ENCODE measurements at places on chromosomes 11 and 22. TPM values are rescaled to one million over a fixed set of nuclear protein-coding genes. Genes with fewer than 3 reads are reported as not detected.

KCTD14 gene
- 4.1 TPM for total RNA-seq

GRM5 gene
- not detected for total RNA-seq

MS4A15 gene
- total RNA-seq, result not detected

A4GALT gene
- 1.0 TPM for total RNA-seq

GRAP2 gene
- total RNA-seq, result 0.55 TPM

C11orf52 gene
- total RNA-seq, result 11.8 TPM

PNPLA5 gene
- not detected for total RNA-seq

RAC2 gene
- 4.5 TPM for total RNA-seq

HORMAD2 gene
- 1.5 TPM for total RNA-seq

TMEM218 gene
- total RNA-seq, result 9.3 TPM

WDR74 gene
- 20.5 TPM for total RNA-seq

CAPN1 gene
- 81.0 TPM for total RNA-seq

GSTT2B gene
- 2.9 TPM for total RNA-seq

KCNJ1 gene
- not detected for total RNA-seq

MUC2 gene
- total RNA-seq, result 0.38 TPM

FLRT1 gene
- total RNA-seq, result not detected

FAU gene
- 430 TPM for total RNA-seq

AGBL2 gene
- 2.7 TPM for total RNA-seq

PDE3B gene
- total RNA-seq, result 41.1 TPM

TMEM191B gene
- 0.65 TPM for total RNA-seq

SSTR3 gene
- not detected for total RNA-seq

FAM180B gene
- total RNA-seq, result not detected

MOGAT2 gene
- total RNA-seq, result 172 TPM

OR8A1 gene
- total RNA-seq, result not detected

UQCC3 gene
- 4.9 TPM for total RNA-seq

SPI1 gene
- total RNA-seq, result 10.9 TPM

HYLS1 gene
- total RNA-seq, result 2.9 TPM

FOLR2 gene
- 5.8 TPM for total RNA-seq

NPAS4 gene
- not detected for total RNA-seq

DRD2 gene
- total RNA-seq, result not detected

KCNK4 gene
- total RNA-seq, result not detected

SYT13 gene
- 0.50 TPM for total RNA-seq

P2RY6 gene
- 0.25 TPM for total RNA-seq

INPP5J gene
- total RNA-seq, result 0.25 TPM

OR51E2 gene
- not detected for total RNA-seq

TIGD3 gene
- total RNA-seq, result 0.43 TPM

PRAME gene
- 1.2 TPM for total RNA-seq

TUB gene
- 1.2 TPM for total RNA-seq

OR52E8 gene
- not detected for total RNA-seq

INSC gene
- 0.20 TPM for total RNA-seq

C22orf39 gene
- total RNA-seq, result 12.0 TPM

C11orf86 gene
- total RNA-seq, result not detected

LIF gene
- total RNA-seq, result 0.38 TPM

HIPK3 gene
- 34.9 TPM for total RNA-seq

DKK3 gene
- total RNA-seq, result 5.5 TPM

FOLR3 gene
- total RNA-seq, result 0.81 TPM

PDE2A gene
- total RNA-seq, result 20.3 TPM

SLC6A5 gene
- total RNA-seq, result not detected

ST14 gene
- total RNA-seq, result 3.7 TPM

SCN2B gene
- not detected for total RNA-seq

KCNJ4 gene
- total RNA-seq, result not detected

UPB1 gene
- 184 TPM for total RNA-seq

RBM14 gene
- 31.5 TPM for total RNA-seq

DLG2 gene
- total RNA-seq, result 4.7 TPM

JHY gene
- 0.23 TPM for total RNA-seq

SAC3D1 gene
- total RNA-seq, result 5.7 TPM

HOATZ gene
- total RNA-seq, result not detected

OR5B21 gene
- total RNA-seq, result not detected

MYEOV gene
- 0.78 TPM for total RNA-seq

All from left lobe of liver (tissue), 2 donors.